ENCODE measurements at places on chromosomes 6 and 20. TPM values are rescaled to one million over a fixed set of nuclear protein-coding genes. Genes with fewer than 3 reads are reported as not detected.

DNA sequence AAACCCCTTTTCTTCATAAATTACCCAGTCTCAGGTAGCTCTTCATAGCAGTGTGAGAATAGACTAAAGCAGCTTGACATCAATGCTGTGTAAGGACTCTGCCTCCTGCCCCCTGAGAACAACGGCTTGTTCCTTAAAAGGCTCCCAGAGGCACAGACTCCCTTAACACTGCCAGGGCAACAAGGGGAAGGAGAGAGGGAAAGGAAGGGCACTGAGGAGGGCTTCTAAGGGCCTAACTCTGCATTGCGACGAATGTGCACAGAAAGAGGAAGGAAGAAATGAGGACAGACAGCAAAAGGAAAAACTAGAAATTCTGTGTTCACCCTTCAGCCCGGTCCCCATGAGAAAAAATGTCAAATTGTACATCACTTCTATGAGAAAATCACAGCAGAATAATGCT, 74.0 kb downstream of the AGPAT4 start:
- DNase-seq: no peak
- no peaks in the 10 kb centered on the region for H3K27me3 ChIP-seq
- no peak overlapping the region for H3K27ac ChIP-seq
- peaks cover 23% of the 10 kb centered on the region for H3K36me3 ChIP-seq
- H3K4me1 ChIP-seq: peaks cover 16% of the 10 kb centered on the region

GRCh38 chr20:21808863-21809664, 103.6 kb downstream of the PAX1 start:
- H3K27ac ChIP-seq: no peak overlapping the region
- H3K4me1 ChIP-seq: no peaks in the 10 kb centered on the region
- H3K27me3 ChIP-seq: no peaks in the 10 kb centered on the region

TMC2 gene
- polyA plus RNA-seq: not detected

ADGRF5 gene
- not detected for polyA plus RNA-seq

- H3K27ac ChIP-seq: peak overlapping the region; percentile 25
- no peak for DNase-seq
- H3K27me3 ChIP-seq: no peaks in the 10 kb centered on the region
- peak overlapping the region; percentile 33 for H3K4me3 ChIP-seq
- H3K36me3 ChIP-seq: no peaks in the 10 kb centered on the region
- H3K4me1 ChIP-seq: peaks cover 40% of the 10 kb centered on the region
Measured at GRCh38 chr6:118639054-118639964, 12.1 kb downstream of the CEP85L start.

MYBL2 gene
- polyA plus RNA-seq: 2.0 TPM

- H3K27me3 ChIP-seq: no peaks in the 10 kb centered on the region
- no peaks in the 10 kb centered on the region for H3K4me1 ChIP-seq
- DNase-seq: no peak
- H3K27ac ChIP-seq: no peak overlapping the region
Measured at GRCh38 chr6:89731924-89732567, 87.5 kb downstream of the MDN1 start.

TREML2 gene
- polyA plus RNA-seq: 0.89 TPM

RAD21L1 gene
- not detected for polyA plus RNA-seq

AHI1 gene
- 4.5 TPM for polyA plus RNA-seq

DNA sequence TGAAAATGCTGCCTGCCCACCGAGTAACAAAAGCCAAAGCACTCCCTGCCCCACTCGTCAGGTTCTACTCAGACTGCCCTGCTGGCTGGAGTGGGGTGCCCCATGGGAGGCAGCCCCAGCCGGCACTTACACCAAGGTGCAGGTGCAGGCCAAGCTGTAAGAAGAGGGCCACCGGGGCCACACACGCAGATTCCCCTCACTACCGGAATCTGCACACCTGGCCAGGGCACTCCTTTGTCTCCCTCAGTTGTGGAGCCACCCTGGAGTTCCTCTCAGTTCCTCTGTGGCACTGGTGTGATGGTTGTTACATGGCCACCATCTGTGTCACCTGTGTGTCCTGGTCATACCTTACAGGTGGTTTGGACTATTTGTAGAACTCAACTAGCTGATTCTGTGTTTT, 112.4 kb downstream of the FOXO3 start:
- no peaks in the 10 kb centered on the region for H3K36me3 ChIP-seq
- no peak overlapping the region for H3K27ac ChIP-seq
- H3K4me3 ChIP-seq: no peak overlapping the region
- peaks cover 51% of the 10 kb centered on the region for H3K4me1 ChIP-seq

- no peak for DNase-seq
- peaks cover 2% of the 10 kb centered on the region for H3K27me3 ChIP-seq
- no peak overlapping the region for H3K27ac ChIP-seq
Measured at GRCh38 chr6:24296944-24297343, 60.9 kb downstream of the DCDC2 start.

Measured in immature natural killer cell (primary cell).